Suppressor macrophage treated with lipopolysaccharide for 4 hours (primary cell): ENCODE measurements at places on chromosomes 11 and 22.

DNA sequence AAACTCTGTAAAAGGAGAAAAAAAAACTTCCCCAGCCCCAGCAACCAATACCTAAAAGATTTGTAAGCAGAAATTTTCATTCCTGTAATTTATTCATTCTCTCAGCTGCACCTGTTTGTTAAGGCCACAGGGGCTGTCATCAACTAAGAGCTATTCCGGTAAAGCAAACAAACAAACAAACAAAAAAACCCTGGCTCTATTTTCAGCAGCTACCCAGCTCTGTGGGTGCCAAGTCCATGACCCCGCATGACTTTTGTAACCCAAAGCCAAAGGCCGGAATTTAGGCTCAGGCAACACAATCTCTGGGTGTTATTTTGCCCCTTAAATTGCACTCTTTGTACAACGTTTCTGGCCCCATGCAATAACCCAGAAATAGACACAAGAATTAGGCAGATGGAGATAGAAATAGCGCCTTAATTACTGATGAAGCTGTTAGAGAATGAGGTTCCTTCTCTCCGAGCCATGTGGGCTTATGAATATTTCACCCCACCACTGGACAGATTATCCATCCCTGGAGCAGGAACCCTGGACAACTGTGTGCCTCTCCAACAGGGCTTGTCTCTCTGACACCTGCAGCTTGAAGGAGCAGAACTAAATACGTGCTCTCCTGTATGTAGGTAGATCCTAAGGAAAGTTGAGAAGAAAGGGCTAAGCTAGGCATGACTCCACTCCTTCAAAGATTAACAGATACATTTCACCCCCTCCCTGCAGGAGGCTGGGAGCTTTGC is 29.4 kb downstream of the APOL6 start:
- no peak for DNase-seq

DNA sequence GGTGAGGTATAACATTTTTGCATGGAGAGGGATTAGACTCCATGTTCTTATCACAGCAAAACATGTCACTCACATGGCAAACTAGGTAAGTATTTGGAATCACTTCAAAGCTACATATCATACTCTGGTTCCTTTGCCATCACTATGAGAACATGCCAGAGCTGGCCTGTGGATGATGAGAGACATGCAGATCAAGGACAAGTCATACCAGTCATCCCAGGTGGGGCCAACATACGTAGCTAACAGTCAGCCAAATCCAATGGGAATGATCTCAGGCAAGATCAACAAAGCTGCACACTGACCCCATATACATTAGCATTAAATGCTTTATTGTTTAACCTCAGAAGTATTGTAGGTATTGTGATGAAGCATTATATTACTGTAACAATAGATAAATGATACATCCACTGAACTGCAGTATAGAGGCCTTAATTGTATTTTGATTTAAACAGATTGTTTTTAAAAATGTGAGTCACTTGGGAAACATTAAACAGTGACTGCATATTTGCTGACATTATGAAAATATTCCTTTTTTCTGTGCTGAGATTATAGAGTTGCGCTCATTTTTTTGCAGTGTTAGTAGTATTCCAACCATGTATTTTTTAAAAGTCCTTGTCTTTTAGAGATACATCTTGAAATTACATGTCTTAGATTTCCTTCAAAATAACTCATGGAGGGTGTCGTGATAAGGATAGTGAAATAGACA is 37.3 kb upstream of the ARL14EP start:
- no peak for DNase-seq

DNA sequence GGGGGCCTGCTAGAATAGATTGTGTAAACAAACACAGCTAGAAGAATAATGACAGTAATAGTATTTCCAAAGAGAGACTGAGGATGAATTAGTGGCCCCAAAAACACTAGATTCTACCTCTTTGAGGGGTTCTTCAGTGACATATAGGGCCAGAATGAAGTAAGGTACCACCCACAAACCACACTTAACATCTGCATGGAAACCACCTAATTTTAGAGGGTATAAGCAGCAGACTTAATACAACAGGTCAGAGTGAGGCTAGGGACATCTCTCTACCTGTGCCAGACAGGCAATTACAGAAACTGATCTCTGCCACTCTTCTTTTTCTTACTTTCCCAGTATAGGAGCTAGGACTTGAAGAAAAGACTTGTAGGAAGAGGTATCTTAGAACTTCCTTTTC is 20.1 kb downstream of the ELP4 start:
- no peak for DNase-seq

DNA sequence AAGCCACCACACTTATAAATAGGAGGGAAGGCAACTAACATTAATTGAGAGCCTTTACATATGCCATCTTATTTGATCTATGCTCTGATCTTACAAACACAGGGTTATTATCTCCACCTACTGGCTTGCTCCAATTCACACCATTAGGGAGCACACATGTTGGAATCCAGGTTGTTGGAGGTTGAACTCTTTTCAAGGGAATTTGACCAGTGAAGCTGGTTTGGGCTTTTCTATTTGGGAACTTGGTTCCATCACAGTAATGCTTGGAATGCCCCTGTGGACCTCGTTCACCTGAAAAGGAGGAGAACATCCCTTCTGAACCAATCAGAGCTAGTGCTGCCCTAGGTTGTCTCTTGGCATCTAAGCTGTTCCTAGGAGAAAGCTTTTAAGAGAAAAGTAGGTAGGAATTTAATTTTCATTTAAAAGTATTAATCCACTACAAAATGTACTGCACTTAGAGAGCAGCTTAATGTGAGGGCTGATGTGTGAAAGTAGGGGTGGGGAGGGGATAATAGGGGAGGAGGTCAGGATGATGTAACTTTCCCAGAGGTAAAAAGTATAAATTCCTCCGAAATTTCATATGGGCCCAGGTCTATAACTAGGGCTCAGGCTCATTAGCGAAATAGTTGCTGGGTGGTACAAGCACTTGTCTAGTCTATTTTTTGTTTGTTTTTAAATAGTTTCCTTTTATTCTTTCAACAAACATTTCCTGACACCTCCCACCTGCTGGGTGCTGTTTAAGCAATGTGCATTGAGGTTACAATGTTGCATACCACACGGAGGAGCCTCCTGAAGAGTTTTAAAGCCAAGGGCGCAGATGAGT is 7.6 kb upstream of the MICAL2 start:
- no peak for DNase-seq

DNA sequence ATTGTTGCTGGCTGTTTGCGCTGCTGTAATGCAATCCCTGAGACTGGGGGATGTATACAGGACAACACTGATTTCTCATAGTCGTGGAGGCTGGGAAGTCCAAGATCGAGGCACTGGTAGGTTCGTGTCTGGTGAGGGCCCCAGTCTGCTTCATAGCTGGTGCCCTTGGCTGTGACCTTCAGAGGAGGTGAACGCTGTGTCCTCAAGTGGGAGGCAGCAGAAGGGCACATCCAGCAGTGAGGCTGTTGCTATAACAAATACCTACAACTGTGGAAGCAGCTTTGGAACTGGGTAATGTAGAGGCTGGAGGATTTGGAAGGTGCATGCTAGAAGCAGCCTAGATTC is 21.3 kb downstream of the KRTAP5-5 start:
- no peak for DNase-seq

- DNase-seq, result no peak
These were observed 16.8 kb downstream of the EXT2 start for GRCh38 chr11:44112091-44112821.

DNA sequence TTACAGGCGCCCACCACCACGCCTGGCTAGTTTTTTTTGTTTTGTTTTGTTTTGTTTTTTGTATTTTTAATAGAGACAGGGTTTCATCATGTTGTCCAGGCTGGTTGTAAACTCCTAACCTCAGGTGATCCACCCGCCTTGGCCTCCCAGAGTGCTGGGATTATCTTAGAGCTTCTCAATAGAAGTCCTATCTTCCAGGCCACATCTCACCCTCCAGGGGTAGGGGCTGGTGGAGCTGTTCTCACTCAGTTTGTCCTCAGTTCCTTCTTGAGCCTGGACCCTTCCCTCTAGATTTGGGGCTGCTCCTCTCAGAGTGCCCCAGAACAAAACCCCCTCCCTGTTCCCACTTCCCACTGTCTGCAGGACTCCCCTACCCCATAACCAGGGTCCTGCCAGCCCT is 31.3 kb downstream of the BCR start:
- DNase-seq, result no peak

GRCh38 chr22:20035375-20036083 is 14.6 kb downstream of the TANGO2 start:
- DNase-seq, result no peak

DNA sequence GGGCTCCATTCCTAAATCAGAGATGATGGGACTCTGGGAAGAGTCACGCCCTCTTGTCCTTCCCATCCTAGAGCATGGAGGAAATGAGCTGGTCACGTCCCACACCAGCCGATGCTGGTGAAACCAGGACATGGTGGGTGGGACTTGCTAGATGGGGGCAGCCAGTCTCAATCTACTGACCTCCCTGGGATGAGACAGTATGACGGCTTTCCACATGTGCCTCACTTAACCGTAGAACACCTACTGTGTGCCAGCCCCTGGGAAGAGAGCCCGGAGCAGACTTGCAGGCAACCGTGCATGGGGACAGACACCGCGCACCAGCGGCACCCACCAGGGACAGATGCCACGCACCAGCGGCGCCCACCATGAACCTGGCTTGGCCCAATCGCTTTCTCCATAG is 3.8 kb downstream of the OSBPL5 start:
- DNase-seq, result no peak

GRCh38 chr22:49976439-49977175 is 16.0 kb downstream of the PIM3 start:
- peak; percentile 80 for DNase-seq

DNA sequence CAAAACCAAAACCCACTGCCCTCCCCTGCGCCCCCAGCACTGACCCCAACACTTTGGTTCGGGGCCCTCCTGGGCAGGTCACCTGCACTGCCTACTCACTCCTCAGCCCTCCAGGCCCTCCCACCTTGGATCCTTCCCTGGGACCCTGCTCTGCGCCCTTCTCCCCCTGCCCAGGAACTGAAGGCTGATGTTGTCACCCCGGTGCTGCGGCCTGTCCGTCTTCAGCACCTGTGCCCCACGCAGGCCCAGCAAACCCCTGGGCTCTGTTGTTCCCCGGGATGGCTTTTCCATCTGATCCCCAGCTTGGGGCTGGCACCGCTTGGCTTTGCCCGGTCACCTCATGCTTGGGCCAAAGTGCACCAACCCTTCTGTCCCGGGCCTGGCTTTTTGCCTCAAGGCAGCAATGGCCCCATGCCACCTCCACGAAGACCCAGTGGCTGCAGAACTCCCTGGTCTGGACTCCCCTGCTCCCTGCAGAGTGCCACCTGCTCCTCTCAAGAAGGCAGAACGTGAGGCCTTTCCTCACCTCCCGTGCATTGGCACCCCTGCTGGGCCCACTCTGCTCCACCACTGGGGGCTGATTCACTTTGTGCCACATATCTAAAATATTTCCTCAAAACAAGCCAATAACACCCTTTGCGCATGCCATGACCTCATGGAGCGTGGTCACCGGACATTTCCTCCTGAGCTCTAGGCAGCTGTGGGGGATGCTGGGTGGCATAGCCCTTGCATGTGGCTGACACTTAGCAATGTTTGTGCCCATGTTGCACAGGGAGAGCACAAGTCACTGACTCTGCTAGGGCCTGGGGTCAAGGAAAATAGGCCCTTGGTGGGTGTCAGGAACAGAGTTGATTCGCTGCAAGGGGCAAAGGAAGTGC is 8.8 kb downstream of the PPM1F start:
- peak; percentile 29 for DNase-seq

DNA sequence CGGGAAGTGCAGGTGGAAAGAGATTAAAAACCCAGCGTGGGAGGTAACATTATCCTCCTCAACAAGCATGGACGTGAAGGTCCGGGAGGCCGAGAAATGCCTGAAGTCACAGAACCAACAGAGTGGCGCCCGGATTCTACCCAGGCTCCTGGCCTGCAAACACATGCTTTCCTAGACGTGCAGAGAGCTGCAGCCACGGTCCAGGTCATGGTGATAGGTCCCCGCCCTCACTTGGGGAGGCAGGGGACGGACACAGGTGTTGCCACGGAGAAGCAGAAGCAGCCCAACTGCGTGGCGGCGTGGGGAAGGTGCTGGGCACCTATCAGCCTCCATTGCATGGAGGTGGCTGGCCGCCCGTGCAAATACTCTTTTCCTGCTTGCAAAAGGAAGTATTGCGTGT is 148.8 kb downstream of the MPPED1 start:
- DNase-seq, result no peak

- DNase-seq, result no peak
These were observed 49.3 kb downstream of the WNT11 start for GRCh38 chr11:76156971-76157427.

GRCh38 chr22:48146426-48146825 is 1384.0 kb downstream of the TBC1D22A start:
- no peak for DNase-seq
